ENCODE measurements at places on chromosomes 12 and 14. TPM values are rescaled to one million over a fixed set of nuclear protein-coding genes. Genes with fewer than 3 reads are reported as not detected.
A peak's percentile ranks its signal among the peaks of the same experiment; 100 is the strongest.

SYCP3 gene
- total RNA-seq, result 0.39 TPM

NTF3 gene
- total RNA-seq, result 4.9 TPM

GLT8D2 gene
- not detected for total RNA-seq

DAO gene
- 0.42 TPM for total RNA-seq

PLEKHH1 gene
- total RNA-seq, result 6.1 TPM

SOAT2 gene
- total RNA-seq, result 0.52 TPM

FAM216A gene
- 7.8 TPM for total RNA-seq

LTBR gene
- 118 TPM for total RNA-seq

IAPP gene
- not detected for total RNA-seq

SLC7A8 gene
- 23.5 TPM for total RNA-seq

RD3L gene
- not detected for total RNA-seq

GRCh38 chr14:73717711-73718417, 3.7 kb upstream of the PNMA1 start:
- peak; percentile 69 for DNase-seq

GRCh38 chr12:128381946-128382345, 115.0 kb downstream of the TMEM132C start:
- no peak for DNase-seq

DNA sequence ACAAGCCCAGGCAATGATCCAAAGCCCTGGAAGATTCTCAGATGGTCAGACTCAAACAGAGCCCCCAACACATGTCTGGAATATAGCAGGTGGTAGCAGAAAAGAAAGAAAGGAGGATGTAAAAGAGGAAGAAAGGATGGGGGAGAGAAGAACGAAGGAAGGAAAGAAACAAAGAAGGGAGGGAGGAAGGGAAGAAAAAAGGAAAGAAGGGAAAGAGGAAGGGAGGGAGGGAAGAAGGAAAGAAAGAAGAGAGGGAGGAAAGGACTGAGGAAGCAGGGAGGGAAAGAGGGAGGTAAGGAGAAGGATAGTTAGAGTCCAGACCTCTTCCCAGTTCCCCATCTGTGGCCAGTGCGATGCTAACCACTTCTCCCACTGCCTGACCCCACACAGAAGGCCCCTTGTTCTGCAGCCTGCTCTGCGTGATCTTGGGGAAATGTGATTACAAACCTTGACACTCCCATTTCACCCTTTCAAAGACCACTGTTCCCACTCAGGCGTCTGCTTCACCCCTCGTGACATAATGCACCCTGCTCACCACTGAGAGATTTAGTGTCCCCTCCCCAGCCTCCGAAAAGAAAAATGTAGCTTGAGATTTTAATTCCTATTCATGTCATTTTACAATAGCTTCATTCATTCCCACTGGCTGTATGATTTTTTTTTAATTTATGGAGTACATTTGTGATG, 357.9 kb downstream of the BCL11B start:
- no peak for DNase-seq

- no peak for DNase-seq
Measured at GRCh38 chr12:57610554-57611107, 604 bp upstream of the ARHGEF25 start.

- peak; percentile 80 for DNase-seq
Measured at GRCh38 chr14:74610866-74611649, 979 bp downstream of the LTBP2 start.

- DNase-seq, result no peak
Measured at GRCh38 chr12:50515587-50515986, 10.8 kb downstream of the DIP2B start.

GRCh38 chr12:94263905-94264561, 115.7 kb downstream of the PLXNC1 start:
- no peak for DNase-seq

DNA sequence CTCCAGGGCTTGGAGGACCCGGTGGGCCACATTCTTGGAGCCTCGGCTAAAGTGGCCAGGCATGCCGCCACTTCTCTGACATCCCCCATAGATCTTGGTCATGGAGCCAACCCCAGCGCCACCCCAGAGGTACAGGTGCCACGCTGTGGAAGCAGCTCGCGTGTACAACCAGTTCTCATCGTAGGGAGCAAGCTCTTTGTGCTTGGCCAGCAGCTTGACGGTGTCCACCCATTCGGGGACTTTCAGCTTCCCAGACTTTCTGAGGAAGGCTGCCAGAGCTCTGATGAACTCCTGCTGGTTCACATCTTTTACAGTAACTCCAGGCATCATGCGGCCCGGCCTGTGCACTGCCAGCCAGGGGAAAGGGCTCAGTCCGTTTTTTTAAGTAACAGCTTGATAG, 29.3 kb upstream of the EAPP start:
- DNase-seq, result no peak

DNA sequence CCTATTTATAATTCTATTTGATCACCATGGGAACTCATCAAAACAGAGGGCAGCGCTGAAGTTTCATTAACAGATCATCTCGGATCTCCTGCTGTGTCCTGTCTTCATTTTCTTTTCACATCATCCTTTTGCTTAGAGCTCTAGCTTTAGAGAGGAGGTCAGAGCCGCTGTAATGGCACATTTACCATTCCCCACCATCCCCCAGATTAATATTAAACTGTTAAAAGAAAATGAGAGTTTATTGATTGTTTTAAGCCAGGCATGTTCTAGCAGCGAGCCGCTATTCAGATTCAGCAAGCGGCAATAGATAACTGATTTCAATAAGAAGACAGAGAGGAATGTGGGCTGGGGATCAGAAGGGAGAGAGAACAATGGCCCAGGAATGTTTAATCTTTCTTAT, 308.8 kb downstream of the EGLN3 start:
- no peak for DNase-seq

DNA sequence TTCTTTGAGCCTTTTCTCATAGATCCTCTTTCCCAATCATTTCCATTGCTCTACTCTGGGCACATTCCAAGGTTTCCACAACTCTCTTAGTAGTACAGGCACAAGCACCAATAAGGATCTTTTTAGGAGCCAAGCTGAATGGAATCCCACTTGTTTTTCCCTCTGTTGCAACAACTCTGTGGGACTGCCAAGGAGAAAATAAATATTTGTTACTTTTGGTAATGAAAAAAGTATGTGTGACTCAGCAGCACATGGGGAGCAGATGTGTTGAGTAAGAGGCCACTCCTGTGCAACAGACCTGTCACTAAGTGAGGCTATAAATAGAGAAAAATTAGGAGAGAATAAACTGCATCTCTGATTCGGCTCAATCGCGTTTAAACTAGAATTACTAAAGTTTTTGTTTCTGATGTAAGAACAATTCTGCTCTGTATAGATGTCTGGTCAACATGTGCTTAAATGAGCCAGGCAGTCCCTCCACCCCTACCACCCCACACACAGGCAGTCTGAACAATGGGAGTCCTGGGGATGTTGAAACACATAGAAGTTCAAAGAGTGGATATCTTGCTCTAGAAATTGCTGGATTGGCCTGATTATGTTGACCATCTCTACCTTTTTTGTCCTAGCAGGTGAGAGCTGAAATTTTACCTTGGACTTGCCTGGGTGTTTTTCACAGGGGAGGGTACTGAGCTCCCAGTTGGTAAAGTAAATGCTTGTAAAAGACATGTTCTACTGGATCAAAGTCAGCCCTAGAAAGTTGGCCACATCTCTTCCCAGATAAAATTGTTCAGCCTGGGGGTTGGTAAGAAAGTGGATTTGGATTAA, 244.3 kb upstream of the NOVA1 start:
- DNase-seq, result no peak

DNA sequence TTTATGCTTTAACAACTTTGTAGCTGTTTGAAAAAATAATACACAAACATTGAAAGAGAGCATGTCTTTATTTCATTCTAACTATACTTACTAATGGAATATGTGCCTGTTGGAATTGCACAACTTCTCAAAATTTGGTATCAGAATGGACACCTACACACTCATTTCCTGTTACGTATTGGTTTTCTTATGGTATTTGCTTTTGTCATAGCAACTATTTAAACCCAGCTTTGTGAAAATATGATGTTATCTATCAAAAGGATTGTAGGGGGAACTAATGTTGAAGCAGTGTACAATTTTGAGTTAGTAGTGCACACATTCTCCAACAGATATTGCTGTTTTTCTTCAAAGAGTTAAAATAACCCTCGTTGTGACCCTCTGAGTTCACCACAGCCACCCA, 52.6 kb downstream of the RBMS2 start:
- DNase-seq, result no peak

DNA sequence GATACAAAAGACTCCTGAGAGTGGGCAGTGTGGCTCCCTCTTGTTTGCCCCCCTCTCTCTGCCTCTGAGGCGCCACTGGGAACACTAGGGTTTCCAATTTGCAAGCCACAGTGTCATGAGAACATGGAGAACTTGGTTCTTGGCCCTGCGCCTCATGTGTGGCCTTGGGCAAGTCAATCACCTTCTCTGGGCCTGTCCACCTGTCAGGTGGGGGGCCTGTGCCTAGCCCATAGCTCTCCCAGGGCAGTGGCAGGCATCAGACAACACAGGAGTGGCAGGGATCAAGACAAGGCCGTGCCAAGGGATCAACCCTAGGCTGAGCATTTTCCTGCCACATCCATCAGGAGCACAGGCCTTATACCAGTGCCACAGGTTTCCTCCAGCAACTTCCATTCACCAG, 185.3 kb downstream of the CALM1 start:
- DNase-seq, result no peak

DNA sequence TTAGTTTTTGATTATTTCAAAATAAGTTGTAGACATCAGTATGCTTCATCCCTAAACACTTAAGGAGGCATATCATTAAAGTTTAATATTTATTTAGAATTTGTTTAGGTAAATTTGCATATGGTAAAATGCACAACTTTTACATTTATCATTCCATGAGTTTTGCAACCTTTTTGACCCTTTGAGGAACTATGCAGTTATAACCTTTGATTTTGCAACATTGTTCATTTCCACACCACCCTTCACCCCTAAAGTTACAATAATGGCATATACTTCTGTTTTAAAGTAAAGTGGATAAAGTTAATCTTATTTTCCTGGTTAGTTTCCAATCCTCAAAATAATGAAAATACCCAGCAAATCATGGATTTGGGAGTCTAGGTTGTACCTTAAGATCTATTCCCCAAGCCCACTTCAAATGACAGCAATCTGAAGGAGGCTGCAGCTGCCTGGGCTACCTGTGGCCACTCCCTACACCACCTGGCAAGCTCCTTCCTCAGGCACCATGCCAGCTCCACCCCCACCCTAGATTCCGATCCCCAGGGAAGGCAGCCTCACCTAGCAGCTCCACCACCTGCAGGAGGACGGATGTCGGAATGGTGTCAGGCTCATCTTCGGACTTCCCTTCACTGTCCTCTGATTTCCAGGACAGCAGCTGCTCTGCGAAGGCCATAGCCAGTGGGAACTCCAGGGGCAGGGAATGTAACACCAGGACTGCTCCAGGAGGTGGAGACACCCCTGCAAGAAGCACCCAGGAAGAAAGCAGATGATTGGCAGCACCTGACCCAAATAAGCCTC, 65.1 kb downstream of the TRAFD1 start:
- no peak for DNase-seq

DNA sequence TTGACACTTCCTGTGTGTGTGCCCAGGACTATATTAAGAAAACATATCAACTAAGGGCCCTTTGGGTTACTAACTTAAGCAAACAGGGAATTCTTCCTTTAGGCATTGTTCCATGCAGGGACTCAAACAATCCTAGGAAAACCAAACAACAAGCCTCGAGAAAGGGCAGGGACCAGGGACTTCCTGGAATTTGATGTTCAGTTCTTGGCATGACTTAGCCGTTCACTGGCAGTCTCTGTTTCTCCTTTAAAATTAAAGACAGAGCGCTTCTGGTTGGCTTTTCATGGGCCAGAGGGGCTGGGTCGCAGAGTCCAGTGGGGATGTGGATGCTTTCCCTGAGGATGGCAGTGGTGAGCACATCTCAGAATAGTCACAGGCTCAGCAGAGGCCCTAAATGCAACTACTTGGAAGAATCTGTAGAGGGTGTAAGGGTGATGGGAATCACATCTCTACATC, 35.2 kb downstream of the RNFT2 start:
- DNase-seq, result peak; percentile 4

DNA sequence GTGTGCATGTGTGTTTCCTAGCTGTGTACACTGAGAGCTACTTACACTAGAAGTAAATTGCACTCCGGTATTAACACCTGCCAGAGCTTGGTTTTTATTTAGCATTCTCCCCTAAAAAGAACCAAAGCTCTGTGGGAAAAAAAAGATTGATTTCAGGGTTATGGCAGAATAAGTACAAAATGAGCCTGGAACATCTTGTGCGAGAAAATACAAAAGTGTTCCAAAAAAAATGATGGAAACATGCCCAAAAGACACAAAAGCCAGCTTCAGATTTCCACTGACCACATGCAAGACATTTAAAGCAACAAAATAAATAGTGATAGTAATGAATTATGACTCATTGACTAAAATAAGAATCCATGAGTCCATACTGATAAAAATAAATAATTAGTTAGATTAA, 188.3 kb downstream of the GXYLT1 start:
- DNase-seq, result no peak

GRCh38 chr12:63821781-63822251, 22.7 kb upstream of the SRGAP1 start:
- DNase-seq, result no peak

GRCh38 chr14:69066396-69067171, 86.3 kb downstream of the DCAF5 start:
- DNase-seq, result no peak

DNA sequence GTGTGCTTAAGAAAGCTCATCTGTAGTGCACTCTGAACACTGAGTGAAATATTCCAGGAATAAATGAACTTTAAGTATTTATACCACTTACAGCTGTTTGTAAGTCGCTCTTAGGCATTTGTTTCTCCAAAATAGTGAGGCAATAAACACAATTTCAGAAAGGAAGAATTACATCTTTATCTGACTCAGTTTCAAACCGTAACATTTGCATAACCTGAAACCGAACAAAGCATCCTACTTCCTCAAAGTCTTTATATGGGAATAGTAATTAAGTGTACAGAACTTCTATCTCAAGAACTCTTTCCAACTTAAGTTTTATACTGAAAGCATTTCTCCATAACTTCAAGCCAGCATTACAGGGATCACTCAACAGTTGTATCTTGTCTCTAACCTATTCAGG, 58.4 kb downstream of the SOX5 start:
- DNase-seq, result no peak

- DNase-seq, result no peak
Measured at GRCh38 chr12:30982413-30982812, 55.9 kb downstream of the TSPAN11 start.

DNA sequence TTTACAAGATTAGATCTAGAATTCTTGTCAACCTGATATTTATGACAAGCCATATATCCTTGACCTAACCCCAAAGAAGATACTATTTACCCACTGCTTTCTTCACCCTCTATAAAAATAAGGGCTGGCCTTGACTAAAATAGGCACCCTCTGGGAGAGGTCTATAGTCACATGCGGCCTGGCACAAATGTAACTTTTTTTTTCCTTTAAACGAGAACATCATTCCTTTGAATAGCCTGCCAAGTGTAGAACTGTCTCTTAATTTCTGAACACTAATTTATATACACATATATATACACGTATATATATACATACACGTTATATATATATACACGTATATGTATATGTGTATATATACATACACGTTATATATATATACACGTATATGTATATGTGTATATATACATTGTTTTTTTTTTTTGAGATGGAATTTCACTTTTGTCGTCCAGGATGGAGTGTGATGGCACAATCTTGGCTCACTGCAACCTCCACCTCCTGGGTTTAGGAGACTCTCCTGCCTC, 18.6 kb downstream of the PPTC7 start:
- DNase-seq, result no peak
